ENCODE measurements at places on chromosomes 12 and 14.

DNA sequence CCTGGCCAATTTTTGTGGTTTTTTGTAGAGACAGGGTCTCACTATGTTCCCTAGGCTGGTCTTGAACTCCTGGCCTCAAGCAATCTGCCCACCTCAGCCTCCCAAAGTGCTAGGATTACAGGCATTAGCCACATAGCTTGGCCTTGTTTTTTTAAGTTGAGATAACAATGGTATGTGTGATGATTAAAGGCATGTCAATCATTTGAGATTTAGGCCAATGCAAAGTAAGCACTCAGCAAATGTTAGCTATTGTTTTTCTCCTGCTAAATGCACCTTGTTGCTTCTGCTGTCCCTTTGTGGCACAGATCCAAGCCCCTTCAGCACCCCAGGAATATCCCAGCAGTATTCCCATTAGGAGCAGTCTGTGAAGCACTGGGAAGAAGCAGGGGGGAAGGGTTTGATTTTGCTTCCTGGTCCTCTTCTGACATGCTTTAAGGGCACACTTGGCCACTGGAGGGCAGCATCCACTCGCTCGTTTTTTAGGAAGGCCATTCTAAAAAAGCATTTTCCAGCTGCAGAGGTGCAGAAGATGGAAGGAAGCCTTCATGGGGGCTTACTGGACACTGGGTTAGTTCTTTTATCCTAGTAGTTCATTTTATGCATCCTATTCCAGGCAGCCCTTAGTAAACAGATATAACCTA, 70.2 kb upstream of the ZFP36L1 start:
- no peak for DNase-seq

GRCh38 chr12:91618281-91618680, 435.7 kb upstream of the DCN start:
- DNase-seq: no peak

DNA sequence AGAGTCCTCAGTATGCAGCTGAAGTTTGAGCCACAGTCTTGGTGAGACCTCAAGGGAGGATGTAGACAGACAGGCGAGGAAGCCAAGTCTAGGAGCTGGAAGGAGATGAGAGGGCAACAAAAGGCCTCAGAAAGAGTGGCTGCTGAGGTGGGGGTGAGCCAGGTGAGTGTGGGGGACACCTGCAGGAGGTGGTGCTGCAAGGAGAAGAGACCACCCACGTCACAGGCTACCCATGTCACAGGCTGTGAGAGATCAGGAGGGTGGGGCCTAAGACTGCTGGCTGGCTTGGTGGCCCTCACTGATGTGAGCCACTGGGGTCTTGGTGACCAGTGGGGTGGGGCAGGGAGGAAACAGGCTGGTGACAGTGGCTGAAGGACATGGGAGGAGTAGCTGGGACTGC, 97.3 kb downstream of the KIF26A start:
- DNase-seq: no peak

GRCh38 chr12:121060149-121061001, 21.3 kb upstream of the OASL start:
- DNase-seq: no peak

DNA sequence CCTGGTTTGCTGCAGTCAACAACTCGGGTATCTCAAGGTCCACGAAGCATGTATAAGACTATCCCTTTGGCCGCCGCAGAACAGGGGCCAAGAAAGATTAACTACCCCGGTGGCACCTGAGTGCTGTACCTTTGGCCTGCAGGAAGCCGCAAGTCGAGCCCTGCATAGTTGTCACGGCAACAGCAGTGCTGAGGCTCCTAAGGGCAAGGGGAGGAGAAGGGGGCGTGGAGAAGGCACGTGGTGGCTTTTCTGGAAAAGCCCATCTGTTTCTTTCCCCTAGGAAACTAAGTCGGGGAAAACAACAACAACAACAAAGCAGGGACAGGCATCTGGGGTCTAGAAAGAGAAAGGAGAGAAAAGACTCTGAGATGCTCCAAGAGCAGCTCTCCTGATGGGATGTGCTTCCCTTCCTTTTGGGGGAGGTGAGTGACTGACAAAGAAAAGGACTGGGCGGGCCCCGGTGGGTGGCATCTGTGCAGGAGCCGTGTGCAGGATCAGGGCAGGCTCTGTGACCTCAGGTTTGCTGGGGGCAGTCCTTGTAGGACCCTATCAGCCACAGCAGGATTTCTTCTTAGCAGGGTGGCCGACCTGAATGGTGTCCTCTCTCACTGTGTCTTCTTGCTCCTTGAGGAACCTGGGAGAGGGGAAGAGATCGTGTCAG, 123.9 kb downstream of the PRMT8 start:
- DNase-seq: no peak

GRCh38 chr14:88683119-88683518, 109.6 kb downstream of the EML5 start:
- DNase-seq: no peak

GRCh38 chr14:55077170-55078151, 26.0 kb downstream of the MAPK1IP1L start:
- DNase-seq: no peak

- no peak for DNase-seq
Observed at GRCh38 chr12:38585086-38585485, 268.5 kb downstream of the ALG10B start.

- DNase-seq: no peak
Observed at GRCh38 chr12:93234641-93235040, 143.1 kb upstream of the NUDT4 start.

DNA sequence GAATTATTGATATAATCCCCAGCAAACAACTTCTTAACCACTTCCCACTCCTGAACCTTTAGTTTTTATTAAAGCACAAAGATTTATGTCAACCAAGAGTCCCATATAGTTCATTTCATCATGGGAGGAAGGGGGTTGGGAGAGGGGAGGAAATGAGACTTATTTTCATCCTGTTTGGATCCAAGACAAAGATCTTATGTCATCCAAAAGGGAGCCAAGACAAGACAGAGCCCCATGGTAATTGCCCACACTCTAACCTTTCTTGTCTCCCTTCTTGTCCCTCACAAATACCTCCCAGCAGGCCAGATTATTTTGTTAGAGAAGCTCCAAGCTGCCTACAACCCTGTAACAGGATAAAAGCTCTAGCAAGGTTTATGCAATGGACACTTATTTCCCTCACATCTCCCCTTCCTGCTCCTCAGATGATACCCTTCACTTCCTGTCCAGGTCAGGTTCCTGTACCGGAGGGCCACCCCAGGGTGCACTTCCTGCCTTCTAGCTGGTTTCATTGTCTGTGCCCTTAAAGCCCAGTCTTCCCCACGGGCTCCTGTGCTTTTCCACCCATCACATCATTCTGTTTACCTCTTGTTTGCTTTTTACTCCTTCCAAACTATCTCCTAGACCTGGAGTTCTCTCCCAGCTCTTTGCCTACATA, 123.7 kb upstream of the MDM1 start:
- no peak for DNase-seq

DNA sequence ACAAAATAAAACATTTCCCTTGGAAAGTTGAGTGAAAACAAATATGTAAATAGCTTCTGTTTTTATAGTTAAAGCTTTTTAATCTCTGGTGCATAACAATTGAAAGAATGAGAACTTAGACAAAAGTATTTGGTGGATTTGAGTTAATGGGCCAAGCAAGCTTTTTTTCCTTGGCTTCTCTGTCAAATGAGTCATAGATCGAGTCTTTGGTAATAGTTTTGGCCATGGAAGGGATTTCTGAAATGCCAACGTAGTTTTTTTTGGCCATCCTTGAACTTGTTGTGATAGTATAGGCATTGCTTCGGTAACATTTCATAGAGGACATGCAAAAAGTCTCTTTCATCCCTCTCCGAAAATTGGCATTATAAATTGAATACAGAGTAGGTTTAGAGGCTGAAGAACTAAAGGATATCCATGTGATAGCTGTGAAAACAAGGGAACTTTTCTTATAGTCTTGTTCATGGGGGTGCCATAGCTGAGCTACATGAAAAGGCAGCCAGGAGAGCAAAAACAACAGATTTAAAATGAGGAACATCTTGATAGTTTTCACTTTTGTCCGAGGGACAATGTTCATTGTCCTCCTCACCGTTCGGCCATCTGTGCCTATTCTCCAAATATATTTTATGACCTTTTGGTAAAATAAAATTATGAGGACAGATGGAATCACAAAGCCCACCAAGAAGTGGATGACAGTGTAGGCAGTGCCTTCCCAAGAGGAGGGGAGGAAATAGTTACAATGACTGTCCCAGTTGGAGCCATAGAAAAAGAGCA, 34.7 kb downstream of the GPR19 start:
- DNase-seq: no peak

DNA sequence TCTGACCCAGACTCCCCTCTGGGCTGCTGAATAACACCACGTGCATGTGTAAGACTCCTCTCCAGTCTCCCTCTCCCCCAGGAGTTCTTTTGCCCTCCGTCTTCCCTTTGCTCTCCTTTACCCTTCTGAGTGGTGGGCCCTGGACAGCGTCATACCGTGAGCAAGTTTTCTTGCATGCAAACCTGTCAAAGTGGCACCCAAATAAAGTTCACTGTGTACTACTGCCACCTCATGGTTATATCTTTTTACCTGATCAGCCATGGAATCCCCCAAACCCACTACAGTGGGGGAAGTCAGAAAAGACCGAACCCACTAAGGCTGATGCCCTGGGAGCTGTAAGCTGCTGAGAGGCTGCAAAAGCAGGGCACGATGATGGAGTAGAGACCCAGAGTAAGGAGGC, 131.1 kb upstream of the VRK1 start:
- DNase-seq: no peak

DNA sequence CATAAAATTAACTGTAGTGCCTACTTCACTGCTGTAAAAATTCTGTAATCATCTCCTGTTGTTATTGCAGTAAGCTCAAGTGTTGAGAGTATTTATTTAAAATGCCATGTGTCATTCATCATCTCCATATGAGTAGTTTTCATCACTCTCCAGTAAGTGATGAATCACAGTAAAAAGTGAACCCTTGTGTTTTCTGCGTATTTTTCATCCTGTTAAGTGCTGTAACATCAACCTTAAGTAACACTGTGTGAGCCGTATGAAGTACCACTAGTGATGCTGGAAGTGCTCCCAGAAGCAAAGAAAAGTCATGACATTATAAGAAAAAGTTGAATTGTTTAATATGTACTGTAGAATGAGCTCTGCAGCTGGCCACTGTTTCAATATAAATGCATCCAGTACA, 55.4 kb downstream of the SLCO1B3 start:
- DNase-seq: no peak

DNA sequence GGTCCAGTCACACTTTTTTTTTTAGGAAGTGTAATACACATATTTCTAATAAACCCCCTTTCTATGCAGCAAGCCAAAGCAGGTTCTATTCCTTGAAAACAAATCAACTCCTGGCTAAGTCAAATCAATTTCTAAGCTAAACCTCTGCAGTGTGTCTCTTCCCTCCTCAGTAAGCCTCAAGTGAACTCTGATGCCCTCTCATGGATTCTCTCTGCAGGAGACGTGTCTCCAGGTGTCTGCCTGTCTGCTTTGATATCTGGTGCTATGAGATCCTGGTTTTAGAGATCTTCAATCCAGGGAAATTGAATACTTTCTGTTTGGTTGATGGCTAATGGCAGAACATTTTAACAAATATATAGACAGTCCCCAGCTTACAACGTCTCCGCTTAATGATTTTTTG, 791.7 kb downstream of the AACS start:
- no peak for DNase-seq

GRCh38 chr12:118880720-118881493, 100.4 kb upstream of the SRRM4 start:
- no peak for DNase-seq

DNA sequence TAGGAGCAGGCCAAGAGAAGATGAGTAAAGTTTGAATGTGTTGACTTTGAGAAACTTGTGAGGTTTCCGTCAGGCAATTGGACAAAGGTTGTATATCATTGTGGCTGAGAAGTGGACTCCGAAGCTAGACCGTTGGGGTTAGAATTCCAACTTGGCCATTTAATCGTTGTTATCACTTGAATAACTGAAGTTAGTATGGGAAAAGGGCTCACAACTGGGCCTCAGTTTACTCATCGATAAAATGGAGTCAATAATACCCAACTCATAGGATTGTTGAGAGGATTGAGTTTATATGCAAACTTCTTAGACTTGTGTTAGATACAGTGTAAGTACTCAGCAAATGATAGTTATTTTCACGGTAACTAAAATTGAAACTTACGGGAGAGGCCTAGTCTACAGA, 846 bp downstream of the SLIRP start:
- DNase-seq: no peak

DNA sequence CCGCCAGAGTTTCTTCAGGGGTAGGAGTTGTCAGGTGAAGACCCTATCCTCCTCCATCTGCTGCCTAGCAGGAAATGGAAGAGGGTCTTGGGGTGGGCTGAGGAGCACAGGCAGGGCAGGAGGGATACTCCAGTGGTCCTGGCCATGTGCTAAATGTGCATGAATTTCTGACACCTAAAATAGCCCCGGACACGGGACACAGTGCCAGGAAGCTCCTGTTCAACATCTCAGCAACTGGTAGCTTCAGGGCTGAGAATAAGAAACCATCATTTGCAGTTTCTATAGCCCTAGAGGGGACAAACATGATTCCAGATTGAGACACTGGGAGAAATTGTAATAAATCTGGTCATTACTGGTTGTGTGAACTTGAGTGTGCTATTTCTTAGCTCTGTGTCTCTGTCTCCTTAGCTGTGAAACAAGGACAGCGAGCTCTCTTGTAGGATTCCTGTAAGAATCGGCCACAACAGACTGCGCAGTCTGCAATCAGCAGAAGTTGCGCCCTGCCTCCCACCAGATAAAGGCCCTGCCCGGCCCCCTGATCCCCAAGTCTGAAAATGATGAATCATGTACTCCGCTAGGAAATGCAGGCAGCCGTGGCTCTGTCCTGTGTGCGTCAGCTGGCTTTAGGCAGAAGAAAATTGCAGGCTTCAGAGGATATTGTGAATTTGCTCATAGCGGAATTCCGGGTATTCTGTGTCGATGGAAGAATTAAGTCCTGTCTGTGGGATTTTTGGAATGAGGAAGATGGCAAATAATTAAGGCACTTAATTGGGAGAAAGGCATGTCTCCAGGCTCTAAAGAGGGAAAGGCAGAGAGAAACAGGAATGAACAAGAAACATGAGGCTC, 35.2 kb upstream of the MEG3 start:
- no peak for DNase-seq

DNA sequence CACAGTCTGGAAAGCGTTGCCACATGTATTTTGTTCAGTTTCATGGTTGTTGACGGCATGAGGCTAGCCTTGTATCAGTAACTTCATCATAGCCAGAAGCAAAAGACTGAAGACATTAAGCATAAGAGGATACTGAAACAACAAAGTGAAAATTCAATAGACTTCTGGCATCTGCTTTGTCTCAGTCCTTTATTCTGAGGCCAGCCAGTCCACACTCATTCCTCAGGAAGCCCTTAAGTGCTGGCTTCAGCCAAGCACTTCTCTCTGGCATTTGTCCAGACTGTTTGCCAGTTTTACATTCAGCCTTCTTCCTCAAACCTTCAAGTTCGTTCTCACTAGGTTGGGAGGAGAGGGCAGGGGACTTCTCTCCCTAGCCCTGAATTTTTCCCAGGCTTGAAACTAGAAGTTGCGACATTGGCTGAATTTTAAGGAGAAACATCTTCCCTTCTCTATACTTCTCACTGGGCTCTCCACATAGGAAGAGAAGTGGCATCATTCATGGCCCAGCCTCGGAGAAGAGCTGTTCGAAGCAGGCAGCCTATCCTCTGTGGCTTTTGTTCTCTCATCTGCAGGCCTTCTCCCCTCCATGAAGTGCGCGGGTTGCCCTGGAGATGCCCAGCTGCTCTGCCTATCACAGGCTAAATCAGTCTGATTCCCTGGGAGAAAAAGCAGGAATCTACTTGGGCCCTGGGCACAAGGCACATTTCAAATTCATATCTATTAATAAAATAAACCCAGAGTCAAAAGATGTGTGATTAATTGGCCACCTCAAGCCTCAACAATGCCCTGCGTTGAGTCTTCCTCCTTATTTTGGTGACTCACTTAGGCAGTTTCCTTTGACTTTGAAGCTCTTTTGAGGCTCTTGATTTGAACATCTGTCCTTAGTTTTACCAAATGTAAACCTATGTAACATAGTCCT, 130.9 kb upstream of the PLEKHA5 start:
- no peak for DNase-seq

Measured in cerebellar nuclear complex (tissue), 1 donor.